ENCODE measurements at places on chromosomes 12 and 14.

- DNase-seq, result no peak
Measured at GRCh38 chr14:101843665-101844064, 82.2 kb downstream of the PPP2R5C start.

DNA sequence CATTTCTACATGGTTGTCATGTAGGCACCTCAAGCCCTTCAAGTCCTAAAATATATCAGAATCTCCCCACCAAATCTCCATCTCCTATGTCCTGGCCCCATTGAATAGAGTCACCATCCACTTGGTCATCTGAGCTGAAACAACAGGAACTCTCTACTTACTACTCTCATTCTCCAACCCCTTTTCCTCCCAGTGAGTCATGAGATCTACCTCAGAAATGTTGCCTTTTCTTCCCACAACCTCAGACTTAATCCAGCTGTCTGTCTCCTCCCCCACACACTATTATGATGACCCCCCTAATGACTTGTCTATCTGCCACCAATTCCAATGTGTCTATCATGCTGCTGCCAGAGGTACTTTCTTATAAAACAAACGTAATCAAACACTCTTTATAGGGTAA, 72.3 kb upstream of the TMEM263 start:
- DNase-seq, result no peak

DNA sequence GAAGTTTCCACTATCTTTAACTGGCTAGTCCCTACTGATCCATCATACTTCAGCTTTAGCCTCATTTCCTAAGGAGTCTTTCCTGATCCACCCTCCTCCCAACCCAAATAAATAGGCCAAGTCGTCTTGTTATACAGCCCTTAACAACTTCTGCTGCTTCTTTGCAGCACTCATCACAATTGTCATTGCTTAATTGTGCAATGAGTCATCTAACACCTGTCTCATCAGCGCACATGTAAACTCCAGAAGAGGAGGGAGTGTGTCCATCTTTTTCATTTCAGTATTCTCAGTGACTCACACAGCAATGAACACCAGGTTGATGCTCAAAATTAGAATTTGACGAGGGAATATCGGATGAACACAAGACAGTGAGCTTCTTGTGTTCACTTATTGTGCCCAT, 87.3 kb downstream of the SUDS3 start:
- no peak for DNase-seq

DNA sequence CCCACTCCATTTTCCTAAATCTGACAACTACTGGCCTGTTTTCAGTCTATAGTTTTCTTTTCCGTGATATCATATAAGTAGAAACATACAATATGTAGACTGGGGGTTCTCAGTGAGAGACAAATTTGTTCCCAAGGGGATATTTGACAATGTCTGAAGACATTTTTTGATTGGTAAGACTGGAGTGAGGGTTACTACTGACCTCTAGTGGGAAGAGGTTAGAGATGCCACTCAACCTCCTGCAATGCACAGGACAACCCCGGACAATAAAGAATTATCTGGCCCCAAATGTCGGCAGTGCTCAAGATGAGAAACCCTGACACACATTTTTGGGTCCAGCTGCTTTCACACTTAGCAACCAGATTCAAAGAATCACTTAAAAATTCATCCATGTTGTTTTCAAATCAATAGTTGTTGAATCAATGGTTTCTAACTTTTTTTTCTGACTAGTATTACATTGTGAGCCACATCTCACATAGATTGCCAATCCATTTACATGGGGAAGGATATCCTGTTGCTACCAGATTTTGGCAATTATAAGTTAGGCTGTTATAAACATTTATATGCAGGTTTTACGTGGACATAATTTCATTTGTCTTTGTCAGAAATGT, 307.1 kb downstream of the RPL10L start:
- DNase-seq, result peak; percentile 13

DNA sequence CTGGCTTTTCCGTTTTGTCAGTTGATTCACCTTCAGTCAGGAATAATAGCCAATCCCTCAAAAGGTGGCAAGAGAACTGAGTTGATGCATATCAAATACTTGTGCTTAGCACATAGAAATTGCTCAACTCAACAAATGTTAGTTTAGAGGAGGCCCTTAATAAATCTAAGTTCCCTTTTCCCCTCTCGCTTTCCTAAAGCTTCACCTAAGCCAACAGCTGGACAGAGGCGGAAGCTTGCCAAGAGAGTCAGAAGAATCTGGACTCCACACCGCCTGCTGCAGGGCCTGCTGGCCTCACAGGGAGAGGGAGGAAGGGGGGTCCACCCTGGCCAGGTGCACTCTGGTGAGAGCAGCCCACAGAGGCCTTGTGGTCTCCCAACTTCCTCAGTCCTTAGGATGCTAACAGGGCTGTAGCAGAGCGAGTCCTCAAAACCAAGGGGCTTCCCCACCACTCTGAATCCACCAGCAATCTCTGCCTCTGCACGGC, 213.1 kb downstream of the CHST11 start:
- no peak for DNase-seq
